ENCODE measurements at places on chromosomes 1 and 21.
A peak's percentile ranks its signal among the peaks of the same experiment; 100 is the strongest.

- no peak for DNase-seq
These were observed 181.2 kb upstream of the BRINP3 start for GRCh38 chr1:190658907-190659306.

DNA sequence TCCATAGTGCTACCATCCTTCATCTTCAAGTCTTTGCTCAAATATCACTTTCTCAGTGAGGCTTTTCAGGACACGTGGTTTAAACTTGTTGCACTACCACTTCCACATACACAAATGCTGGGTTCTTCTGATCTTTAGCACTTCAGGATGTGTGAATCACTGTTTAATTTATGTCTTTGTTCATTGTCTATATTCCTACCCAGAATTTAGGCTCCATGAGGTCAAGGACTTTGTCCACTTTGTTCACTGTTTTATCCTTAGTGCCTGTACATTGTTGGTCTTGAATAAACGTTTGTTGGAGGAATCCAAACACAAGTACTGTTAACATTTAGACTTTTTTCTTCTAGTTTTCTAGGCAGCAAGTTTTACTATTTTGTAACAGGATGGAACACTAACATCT, 42.6 kb upstream of the RALGPS2 start:
- no peak for DNase-seq

DNA sequence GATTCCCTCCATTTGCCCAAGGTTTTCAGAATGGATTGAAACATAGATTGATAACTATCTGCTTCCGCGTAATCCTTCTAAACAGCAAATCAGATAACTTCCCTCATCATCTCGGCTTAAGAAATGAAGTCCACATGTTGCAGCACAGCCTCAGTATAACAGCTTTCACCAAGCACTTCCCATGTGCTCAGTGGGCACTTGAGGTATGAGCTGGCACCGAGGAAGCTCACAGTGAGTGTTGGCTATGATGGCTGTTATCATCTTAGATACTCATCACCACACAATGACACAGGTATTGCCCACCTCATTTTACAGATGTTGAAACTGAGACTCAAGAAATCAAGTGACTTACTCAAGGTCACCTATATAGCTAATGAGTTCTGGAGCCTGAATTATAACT, 43.2 kb downstream of the RCSD1 start:
- no peak for DNase-seq

GRCh38 chr1:45266151-45266801, 59.9 kb upstream of the ZSWIM5 start:
- DNase-seq, result no peak

- no peak for DNase-seq
These were observed 46.8 kb upstream of the USP25 start for GRCh38 chr21:15682977-15683376.

DNA sequence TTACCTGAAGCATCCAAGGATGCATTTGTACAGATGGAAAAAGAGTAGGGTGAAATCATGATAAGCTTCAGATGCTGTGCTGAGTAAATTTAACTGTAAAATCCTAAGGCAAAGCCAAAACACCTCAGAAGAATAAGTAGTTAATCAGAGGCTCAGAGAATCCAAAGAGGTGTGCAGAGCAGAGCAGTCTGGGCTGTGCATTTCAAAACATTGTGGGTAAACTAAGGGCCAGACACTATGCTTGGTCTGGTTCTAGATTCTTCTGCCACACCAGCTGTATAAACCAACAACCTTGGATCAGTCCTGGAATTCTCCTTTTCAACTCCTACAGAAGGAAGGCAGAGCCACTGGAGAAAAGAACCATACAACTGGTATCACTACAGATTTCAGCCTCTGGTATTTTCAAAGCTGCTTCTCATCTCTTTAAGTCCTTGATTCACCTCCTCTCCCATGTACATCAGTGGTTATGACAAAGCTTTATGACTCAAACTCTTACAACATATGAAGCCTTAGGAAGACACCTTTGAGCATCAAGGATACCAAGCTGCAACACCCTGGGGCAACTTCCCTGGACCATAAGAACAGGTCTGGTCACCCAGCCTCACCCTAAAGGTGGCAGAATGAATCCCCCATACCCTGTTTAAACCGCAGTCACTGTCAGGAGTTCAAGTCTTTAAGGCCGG, 11.6 kb upstream of the HIPK1 start:
- DNase-seq, result no peak

DNA sequence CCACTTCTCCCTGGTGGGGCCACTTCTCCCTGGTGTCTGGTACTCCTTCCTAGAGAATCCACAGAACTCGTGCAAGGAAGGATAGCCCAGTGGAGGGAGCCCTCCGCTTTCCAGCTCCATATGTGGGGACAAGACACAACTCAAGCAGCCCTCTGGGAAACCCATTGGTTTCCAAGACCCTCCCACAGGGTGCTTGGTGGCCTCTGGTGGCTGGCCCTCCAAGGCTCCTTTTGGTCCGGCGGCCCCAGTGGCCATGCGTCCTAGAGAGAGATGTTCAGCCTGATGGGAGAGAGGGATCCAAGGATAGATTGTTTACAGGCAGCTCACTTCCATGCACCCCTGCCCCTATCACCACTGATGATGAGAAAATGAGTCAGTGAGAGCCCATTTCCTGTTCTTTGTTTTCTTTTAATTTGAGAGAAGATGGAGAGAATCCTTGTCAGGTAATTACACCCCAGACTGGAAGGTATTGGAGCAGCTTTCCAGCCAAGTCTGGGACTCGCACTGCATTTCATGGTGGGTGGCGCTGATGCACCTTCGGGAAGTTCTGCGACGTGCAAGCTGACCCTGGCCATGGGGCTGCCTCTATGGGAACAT, 486.2 kb upstream of the VAMP3 start:
- no peak for DNase-seq

DNA sequence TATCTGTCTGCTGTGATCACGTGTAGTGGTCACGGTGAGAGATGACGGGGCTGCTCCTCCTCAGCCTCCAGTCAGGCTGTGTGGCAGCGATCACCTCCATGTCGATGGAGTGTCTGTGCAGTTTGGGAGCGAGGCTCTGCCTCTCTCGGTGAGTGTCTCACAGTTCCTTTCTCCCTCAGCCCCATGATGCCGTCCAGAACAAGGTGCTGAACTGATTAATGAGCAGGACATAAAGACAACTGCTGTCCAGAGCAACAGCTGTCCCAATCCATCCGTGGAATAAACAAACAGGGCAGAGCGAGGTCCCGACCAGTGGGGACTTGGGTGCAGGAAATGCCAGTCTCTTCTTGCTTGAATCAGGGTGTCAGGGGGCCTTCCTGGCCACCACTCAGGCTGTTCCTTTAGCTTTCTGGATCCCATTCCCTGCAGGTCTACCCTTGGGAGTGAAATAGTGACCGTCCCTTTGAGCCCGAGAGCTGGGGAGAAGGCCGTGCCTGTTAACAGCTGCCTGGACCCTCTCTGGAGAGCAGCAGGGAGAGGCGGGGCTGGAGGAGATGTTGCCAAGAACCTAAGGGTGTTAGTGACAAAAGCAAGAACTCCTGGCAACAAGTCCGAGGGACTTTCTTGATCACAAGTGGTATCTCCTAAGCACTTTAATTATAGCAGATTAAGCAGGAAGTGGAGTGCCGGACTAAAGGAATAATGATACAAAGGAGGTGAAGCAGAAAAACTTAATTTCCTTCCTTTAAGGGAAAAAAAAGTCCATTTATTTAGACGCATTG, 443.9 kb downstream of the KIF26B start:
- DNase-seq, result no peak

- DNase-seq, result peak; percentile 35
These were observed 210.3 kb downstream of the SLC35F3 start for GRCh38 chr1:234114648-234115307.

DNA sequence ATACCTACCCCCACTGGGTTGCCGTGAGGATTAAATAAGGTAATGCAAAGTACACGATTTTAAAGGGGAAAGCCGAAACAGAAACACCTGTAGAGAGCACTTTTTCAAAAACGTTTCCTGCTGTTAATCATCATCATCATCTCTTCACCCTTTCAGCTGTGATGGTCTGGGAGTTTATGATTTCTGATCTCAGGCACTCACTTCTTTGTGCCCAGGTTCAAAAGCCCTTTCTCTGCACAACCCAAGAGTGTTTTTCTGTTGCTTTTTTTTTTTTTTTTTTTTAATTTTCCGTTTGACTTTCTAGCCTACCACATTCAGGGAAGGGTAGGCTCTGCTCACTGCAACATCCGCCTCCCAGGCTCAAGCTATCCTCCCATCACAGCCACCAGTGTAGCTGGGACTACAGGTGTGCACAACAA, 936 bp upstream of the UBXN11 start:
- no peak for DNase-seq

- DNase-seq, result no peak
These were observed 591.2 kb upstream of the PTBP2 start for GRCh38 chr1:96130432-96130831.

DNA sequence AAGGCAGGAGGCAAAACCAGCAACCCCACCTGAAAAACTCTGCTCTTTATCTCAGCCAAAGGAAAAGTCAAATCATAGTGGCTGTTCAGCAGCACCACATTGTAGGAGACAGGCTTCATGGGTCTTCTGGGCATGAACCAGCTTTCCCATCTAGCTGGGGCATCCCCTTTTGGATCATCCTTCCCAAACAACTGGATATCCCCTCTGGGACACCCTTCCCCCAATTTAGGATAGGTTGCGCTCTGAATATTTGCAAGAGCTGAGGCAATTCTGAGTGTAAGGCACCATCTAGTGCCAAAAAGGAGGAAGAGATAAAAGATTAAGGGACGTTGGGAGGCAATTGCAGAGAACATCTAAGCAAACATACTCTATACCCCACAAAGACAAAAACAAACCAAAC, 295.8 kb downstream of the MATN1 start:
- DNase-seq, result no peak

DNA sequence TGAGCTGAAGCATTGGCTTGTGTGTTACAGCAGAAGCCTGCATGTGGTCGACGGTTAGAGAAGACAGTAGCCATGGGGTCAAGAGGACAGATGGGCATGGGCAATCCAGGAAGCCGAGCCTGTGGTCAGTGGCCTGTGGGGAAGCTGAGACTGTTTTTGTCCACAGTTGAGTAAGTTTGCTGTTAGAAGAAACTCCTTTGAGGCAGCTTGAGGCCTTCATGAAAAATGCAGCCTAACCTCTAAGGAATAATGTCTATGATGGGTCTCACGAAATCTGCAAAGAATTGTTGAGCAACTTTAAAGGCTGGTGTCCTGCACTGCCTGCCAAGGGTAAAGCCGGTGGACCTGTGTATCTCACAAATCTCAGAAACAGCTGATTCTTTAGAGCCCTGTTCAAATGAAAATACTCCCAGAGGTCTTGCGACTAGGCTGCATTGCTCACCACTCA, 322.4 kb downstream of the SETD4 start:
- DNase-seq, result no peak

DNA sequence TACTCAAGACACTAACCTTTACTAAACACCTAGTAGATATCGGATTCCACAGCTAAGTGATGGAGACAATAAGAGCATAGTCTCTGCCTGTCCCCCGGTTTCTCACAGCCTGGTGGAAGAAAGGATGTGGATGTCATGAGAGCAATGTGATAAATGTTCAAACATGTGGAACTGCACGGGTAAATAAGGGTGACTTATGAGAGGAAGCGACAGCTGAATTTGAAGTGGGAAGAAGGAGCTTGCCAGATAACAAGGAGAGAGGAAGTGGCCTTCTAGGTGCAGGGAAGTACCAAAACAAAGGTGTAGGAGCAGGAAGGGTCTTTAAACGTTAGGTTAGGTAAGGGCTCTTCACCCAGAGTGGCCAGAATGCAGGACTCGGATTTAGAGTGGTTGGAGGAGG, 178.6 kb upstream of the NRIP1 start:
- no peak for DNase-seq

GRCh38 chr1:22317231-22317919, 134.3 kb upstream of the ZBTB40 start:
- no peak for DNase-seq

DNA sequence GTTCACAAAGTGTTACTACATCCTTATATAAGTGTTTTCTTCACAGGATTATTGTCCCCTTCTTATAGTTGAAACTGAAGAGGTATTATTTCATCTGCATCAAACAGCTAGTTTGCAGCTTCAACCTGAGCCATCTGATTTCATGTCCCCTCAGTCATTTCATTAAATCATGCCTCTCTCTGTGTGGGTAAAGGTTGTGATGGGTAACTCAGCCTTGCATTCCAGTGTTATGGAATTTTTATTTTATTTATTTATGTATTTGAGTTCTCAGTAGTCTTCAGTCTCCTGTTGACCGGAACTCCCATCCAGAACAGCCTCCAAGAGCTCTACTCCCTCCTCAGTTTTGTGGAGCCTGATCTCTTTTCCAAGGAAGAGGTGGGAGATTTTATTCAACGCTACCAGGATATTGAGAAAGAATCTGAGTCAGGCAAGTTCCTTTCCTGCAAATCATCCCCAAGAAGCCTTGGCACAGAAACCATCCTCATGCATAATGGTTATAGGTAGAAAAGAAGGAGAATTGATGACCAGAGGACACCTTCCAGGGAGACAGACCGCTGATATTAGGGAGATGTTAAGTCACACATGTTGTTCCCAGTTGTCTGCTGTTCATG, 21.8 kb downstream of the CHD1L start:
- no peak for DNase-seq

GRCh38 chr1:3060601-3061551, 8.1 kb upstream of the PRDM16 start:
- no peak for DNase-seq

DNA sequence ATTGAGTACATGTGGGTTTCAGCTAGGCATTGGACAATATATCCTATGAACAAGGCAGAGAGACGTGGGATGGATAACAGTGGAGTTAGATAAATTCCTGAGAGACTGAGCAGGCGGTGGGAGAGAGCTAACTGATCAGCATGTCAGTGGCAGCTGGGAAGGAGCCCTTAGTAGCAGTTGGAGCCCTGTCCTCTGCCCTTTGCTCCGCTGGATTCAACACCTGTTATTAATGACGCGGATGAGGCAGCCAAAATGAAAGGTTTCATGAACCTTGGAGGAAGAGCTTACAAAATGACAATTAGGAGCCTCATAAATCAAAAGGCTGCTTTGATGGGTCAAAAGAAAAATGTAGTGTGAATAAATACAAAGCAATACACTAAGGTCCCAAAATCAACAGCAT, 16.1 kb downstream of the UBIAD1 start:
- no peak for DNase-seq

DNA sequence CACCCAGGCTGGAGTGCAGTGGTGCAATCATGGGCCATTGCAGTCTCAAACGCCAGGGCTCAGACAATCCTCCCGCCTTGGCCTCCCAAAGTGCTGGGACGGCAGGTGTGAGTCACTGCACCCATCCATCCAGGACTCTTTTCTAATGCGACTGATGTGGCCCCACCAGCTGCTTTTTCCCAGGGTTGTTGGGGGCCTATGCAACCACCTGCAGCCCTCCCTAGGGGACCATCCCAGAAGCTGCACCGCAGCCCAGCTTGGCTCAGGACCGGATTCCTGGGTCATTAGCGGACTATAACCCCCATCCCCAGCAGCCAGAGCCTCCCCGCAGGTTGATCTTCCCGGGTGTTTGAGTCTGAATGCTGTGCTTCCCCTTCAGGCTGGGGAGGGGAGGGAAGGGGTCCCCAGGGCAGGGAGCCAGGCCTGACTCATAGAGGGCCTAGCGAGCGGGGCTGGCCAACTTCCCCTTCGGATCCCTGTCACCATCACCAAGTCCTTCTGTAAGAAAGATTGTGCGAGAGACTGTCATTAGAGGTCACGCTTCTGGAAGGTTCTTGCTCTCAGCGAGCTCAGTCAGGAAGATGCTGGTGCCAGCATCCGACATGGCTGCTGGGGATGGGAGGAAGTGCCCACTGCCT, 108.7 kb upstream of the ACTRT2 start:
- no peak for DNase-seq

GRCh38 chr1:205630651-205631009, 1.2 kb downstream of the ELK4 start:
- DNase-seq, result no peak

GRCh38 chr1:12464598-12465056, 153.4 kb downstream of the DHRS3 start:
- no peak for DNase-seq

Data from Panc1 (cell line).